ENCODE measurements at places on chromosomes 5 and 9.

GRCh38 chr5:33513462-33514185 lies 72.9 kb downstream of the TARS1 start:
- H3K4me3 ChIP-seq = no peak overlapping the region
- DNase-seq = no peak
- H3K27me3 ChIP-seq = no peaks in the 10 kb centered on the region
- no peak overlapping the region for H3K27ac ChIP-seq
- no peaks in the 10 kb centered on the region for H3K36me3 ChIP-seq
- no peaks in the 10 kb centered on the region for H3K4me1 ChIP-seq

DNA sequence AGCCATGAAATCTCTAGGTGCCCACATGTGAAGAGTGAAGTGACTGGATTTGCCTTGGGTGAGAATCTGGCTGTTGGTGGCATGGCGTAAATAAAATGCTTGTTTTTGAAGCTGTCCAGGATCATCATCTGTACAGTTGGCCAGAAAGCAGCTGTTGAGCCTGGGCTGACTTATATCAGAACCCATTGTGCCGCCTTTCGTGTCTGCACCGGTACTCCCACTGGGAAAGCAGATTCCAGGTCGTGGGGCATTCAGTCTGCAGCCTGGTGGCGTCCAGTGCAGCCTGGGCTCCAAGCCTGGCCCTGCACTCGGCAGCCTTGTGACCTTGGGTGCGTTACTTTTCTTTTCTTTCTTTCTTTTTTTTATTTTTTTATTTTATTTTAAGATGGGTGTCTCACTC lies 27.8 kb downstream of the PRRC2B start:
- DNase-seq = no peak
- H3K27me3 ChIP-seq = no peaks in the 10 kb centered on the region
- peaks cover 99% of the 10 kb centered on the region for H3K4me1 ChIP-seq
- no peak overlapping the region for H3K4me3 ChIP-seq
- peaks cover 24% of the 10 kb centered on the region for H3K36me3 ChIP-seq
- H3K27ac ChIP-seq = no peak overlapping the region

- no peak for DNase-seq
- no peak overlapping the region for H3K27ac ChIP-seq
- H3K4me1 ChIP-seq = no peaks in the 10 kb centered on the region
Measured at GRCh38 chr5:16160706-16161105, 18.9 kb downstream of the MARCHF11 start.

DNA sequence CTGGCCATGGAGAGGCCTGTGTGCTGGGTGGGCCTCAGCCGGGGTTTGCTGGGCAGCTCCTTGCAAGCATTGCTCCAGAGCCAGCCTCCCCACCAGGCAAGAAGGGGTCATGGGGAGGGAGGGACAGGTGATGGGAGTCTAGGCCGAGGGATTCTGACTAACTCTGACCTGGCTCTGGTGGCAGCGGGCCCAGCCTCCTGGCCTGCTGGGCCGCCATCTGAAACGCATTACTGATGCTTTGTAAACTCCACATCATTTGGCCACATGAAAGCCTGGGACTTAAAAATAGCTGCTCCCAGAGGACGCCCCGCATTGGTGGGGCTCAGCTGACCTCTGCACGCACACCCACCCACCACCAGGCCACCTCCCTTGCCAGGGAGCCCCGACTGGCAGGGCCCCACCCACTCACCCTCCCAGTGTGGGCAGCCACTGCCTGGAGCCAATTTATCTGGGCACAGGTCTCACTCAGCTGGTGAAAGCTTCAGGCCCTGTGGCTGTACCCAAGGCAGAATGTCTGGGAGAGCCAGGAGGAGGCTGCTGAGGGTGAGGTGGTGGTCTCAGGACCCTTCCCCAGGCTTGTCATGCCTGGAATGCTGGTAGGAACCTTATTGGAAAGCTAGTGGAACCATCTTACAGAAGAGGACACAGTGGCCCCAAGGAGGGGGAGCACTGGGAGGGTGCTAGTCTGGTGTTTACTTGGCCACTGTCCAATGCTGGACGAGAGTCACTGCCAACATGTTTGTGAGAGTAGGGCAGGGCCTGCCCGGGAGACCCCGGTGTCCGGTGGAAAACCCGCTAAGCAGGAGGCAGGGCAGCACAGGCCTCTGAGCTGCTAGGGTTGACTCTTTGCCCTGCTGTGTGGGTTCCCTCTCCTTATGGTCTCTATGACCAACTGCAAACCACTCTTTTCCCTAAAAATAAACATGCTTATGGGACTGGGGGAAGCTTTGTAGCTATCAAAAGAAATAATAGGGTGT lies 10.8 kb downstream of the TCF7 start:
- H3K27me3 ChIP-seq = no peaks in the 10 kb centered on the region
- peak overlapping the region; percentile 60 for H3K4me3 ChIP-seq
- peak overlapping the region; percentile 69 for H3K27ac ChIP-seq
- peaks cover 28% of the 10 kb centered on the region for H3K36me3 ChIP-seq

- H3K27me3 ChIP-seq = no peaks in the 10 kb centered on the region
- H3K36me3 ChIP-seq = no peaks in the 10 kb centered on the region
- H3K27ac ChIP-seq = no peak overlapping the region
- DNase-seq = peak; percentile 71
- peaks cover 5% of the 10 kb centered on the region for H3K4me1 ChIP-seq
Measured at GRCh38 chr9:122810306-122810946, 10.5 kb downstream of the OR1K1 start.

- no peak overlapping the region for H3K27ac ChIP-seq
- H3K4me3 ChIP-seq = no peak overlapping the region
- H3K36me3 ChIP-seq = no peaks in the 10 kb centered on the region
Measured at GRCh38 chr5:76920491-76920890, 32.4 kb upstream of the CRHBP start.

DNA sequence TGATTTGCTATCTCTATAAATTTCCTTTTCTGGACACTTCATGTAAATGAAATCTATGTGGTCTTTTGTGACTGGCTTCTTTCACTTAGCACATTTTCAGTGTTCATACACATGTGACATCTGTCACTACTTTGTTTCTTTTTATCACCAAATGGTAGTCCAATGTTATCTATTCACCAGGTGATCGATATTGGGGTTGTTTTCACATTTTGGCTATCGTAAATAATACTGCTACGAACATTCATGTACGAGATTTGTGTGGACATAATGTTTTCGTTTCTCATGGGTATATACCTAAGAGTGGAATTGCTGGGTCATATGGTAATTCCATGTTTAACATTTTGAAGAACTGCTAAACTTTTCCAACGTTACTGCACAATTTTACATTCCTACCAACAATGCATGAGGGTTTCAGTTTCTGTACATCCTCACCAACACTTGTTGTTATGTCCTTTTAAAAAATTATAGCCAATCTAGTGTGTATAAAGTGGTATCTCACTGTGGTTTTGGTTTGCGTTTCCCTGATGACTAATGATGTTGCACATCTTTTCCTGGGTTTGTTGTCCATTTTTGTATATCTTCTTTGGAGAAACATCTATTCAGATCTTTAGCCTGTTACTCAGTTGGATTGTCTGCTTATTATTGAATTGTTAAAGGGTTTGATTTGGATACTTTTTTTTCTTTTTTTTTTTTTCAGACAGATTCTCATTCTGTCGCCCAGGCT lies 263.0 kb downstream of the PDZD2 start:
- H3K4me1 ChIP-seq = no peaks in the 10 kb centered on the region
- no peak overlapping the region for H3K27ac ChIP-seq
- H3K4me3 ChIP-seq = no peak overlapping the region
- DNase-seq = no peak

DNA sequence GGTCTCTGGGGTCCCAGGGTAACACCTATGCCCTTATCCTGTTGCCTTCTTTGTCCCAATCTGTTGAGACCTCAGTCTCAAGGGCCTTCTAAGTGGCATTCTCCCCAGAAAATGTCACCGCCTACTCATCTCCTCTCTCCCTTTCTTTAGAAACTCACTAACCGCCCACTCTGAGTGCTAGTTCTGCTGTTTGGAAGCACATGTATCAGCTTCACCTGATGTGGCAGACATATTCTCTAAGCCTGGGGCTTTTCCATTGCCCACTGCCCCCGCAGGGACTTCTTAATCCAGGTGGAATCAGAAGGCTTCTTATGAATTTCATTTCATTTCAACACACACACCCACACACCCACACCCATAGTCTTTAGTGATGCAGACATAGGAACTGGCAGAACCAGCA lies 165.1 kb downstream of the ASTN2 start:
- H3K27ac ChIP-seq = no peak overlapping the region
- no peaks in the 10 kb centered on the region for H3K27me3 ChIP-seq
- H3K36me3 ChIP-seq = no peaks in the 10 kb centered on the region
- H3K4me3 ChIP-seq = no peak overlapping the region
- H3K4me1 ChIP-seq = no peaks in the 10 kb centered on the region
- DNase-seq = no peak

GRCh38 chr5:2017540-2018389 lies 135.0 kb upstream of the IRX4 start:
- no peak for DNase-seq
- H3K27me3 ChIP-seq = no peaks in the 10 kb centered on the region
- no peaks in the 10 kb centered on the region for H3K4me1 ChIP-seq
- H3K27ac ChIP-seq = no peak overlapping the region
- no peak overlapping the region for H3K4me3 ChIP-seq

DNA sequence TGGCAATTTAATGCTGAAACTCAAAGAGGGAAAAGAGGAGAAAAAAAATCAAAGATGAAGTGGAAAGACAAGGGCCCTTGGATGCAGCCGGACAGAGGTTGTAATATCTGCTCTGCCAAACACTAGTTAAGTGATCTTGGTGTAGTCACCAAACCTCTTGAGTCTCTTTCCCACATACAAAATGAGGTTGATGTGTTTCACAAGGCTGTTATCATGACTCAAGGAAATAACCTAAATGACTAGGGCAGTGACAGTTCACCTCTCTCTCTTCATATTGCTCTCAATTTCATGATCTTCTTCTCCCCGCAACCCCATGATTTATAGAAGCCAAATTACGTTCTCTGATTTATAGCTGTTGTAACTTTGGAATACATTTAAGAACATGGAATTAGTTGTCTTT lies 44.9 kb downstream of the PIK3R1 start:
- no peaks in the 10 kb centered on the region for H3K27me3 ChIP-seq
- H3K4me1 ChIP-seq = peaks cover 35% of the 10 kb centered on the region
- no peak overlapping the region for H3K4me3 ChIP-seq
- no peak for DNase-seq
- no peaks in the 10 kb centered on the region for H3K36me3 ChIP-seq
- peak overlapping the region; percentile 15 for H3K27ac ChIP-seq

GRCh38 chr5:159459132-159459627 lies 128.9 kb upstream of the IL12B start:
- no peak overlapping the region for H3K4me3 ChIP-seq
- DNase-seq = no peak
- no peaks in the 10 kb centered on the region for H3K4me1 ChIP-seq
- no peaks in the 10 kb centered on the region for H3K36me3 ChIP-seq
- no peak overlapping the region for H3K27ac ChIP-seq

DNA sequence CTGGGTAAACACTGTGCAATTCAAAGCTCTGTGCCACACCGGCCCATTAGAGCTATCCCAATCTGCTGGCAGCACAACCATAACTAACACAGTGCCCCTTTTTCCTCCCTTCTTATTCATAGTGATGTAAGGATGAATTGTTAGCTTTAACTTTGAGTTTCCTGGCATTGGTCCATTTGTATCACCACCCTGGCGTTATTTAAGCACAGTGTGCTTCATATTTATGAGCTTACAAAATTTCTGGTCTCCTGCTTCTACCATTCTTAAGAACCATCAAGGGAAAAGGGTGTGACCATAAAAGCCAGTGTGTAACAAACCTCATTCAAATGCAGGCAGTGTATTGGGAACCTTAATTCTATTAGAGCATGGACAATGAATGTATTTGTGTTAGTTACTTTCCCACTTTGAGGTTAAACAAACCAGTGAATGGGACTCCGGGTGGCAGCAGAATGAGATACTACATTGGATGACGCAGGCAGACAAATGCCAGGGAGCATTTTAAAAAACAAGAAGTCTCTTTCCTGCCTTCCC lies 222.6 kb downstream of the TMEM161B start:
- no peaks in the 10 kb centered on the region for H3K27me3 ChIP-seq
- no peaks in the 10 kb centered on the region for H3K36me3 ChIP-seq
- no peak overlapping the region for H3K27ac ChIP-seq
- H3K4me1 ChIP-seq = no peaks in the 10 kb centered on the region
- no peak overlapping the region for H3K4me3 ChIP-seq

DNA sequence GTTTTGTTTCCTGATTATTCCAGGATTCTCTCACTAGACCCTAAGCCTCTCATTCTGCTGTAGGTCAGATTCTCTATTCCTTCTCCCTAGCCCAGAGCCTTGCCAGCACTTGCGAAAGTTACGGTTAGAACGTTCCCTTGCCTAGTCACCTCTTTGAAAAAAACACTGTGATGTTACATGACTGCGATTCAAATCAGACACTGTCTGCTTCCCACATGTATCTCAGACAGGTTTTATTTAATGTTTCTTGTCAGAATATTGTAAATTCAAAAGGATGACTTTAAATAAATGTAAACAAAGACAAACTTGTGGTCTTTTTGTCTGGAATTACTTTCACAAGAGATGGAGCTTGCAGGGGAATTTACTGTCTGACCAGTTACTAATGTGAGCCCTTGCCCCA lies 116.5 kb upstream of the OTULINL start:
- H3K36me3 ChIP-seq = no peaks in the 10 kb centered on the region
- H3K27me3 ChIP-seq = peaks cover 4% of the 10 kb centered on the region
- H3K4me1 ChIP-seq = no peaks in the 10 kb centered on the region

- peak overlapping the region; percentile 94 for H3K27ac ChIP-seq
- no peaks in the 10 kb centered on the region for H3K27me3 ChIP-seq
- peak overlapping the region; percentile 79 for H3K4me3 ChIP-seq
- DNase-seq = no peak
- peaks cover 10% of the 10 kb centered on the region for H3K4me1 ChIP-seq
Measured at GRCh38 chr9:132945186-132946130, 1.0 kb upstream of the TSC1 start.

- no peaks in the 10 kb centered on the region for H3K27me3 ChIP-seq
- no peak for DNase-seq
- H3K4me1 ChIP-seq = no peaks in the 10 kb centered on the region
- H3K36me3 ChIP-seq = no peaks in the 10 kb centered on the region
- H3K4me3 ChIP-seq = no peak overlapping the region
Measured at GRCh38 chr5:154590093-154590724, 112.2 kb upstream of the HAND1 start.

DNA sequence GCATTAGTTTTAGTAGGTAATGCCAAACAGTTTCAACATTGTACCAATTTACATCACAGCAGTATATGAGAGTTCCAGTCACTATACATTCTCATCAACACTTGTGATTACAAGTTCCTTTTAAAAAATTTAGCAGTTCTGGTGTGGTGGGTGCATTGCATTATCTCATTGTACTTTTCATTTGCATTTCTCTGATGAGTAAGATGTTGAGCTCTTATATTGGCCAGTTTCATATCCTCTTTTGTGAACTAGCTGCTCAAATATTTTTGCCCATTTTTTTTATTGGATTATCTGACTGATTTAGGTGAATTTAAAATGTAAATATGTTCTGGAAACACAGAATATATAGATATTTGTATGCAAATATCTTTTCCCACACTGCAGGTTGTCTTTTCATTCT lies 160.9 kb upstream of the NR3C1 start:
- H3K27ac ChIP-seq = no peak overlapping the region
- no peak for DNase-seq
- H3K27me3 ChIP-seq = no peaks in the 10 kb centered on the region
- H3K36me3 ChIP-seq = no peaks in the 10 kb centered on the region
- no peak overlapping the region for H3K4me3 ChIP-seq
- H3K4me1 ChIP-seq = no peaks in the 10 kb centered on the region
